Renal cortical epithelial cell (primary cell): ENCODE measurements at places on chromosomes 5 and 9.

GRCh38 chr9:101275769-101276250, 109.0 kb downstream of the BAAT start:
- DNase-seq: no peak

GRCh38 chr5:6659941-6660684, 26.9 kb downstream of the SRD5A1 start:
- DNase-seq: peak; percentile 70

DNA sequence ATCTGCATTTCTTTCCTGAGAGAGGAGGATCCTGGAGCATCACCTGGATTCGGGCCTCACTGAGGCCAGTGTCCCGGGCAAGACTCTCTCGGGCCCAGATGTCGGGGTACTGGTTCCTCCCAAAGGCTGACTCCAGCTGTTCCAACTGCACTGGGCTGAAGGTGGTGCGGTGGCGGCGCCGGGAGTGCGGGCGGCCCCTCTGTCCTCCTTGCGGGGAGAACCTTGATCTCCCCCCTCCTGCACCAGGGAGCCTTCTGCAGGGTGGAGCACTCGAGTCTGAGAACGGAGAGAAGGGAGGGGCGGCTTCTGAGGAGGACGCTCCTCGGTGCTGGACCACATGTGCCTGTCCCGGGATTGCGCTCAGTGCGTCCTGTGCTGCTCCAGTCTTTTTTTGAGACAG, 2.0 kb downstream of the PROP1 start:
- DNase-seq: no peak

DNA sequence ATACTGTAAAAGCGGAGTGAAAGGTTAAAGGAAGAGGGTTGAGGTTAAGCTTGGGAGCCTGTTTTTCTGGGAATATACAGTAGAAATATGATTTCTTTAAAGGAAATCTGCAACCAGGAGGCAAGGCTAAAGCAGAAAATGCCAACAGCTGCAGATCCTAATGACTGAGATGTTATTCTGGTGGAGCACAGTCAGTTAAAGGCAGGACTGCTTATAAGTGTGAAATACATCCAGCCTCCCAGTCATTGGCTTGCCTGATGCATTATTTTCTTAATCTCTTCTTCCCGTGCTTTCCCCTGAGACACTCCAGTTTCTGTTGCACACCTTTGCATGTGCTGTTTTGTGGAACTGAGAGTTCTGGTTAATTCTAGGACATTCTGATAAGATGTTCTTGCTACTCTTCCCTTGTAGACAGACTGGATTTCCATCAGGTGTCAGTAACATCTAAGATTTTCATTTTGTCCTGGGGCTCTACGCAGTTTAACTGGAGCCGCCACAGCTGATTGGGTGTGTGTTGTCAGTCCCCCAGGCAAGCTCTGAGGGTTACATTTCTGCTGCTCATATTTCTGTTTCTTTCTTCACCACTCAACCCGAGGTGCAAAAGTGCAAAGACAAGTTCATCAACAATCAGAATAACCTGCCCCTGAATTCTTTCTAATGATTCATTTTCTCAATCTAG, 44.4 kb downstream of the CAST start:
- DNase-seq: no peak

DNA sequence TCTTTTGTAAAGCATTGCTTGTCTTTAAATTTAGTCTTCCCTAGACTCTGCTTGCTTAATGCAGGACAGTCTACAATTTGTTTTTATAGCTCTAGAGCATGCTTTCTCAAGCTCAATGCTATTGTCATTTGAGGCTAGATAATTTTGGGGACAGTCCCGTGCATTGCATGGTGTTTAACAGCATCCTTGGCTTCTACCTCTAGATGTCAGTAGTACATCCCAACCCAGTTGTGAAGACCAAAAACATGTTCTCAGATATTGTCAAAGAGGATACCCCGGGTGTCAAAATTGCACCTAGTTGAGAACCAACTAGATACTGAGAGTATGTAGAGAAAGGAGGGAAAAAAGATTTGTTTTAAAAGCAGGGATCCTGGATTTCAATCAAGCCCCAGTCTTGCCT, 277.5 kb downstream of the CEMIP2 start:
- DNase-seq: no peak

DNA sequence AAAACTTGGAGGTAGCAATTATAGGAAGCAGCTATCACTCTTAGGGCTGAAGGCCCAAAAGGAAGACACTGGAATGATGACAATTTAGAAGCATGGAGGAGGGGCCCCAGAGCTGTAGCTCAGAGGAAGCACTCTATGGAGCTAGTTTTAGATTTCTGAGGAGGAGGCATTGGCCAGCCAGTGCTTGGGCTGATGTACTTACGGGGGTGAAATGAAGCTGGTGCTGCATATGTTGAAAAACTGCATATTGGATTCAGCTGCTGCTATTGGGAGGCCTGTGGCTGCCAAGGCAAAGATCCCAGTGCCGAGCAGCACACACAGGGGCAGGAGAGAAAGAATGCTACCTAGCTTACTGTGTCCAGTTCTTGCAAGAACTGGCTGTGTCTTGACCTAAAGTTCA, 53.9 kb upstream of the HMHB1 start:
- DNase-seq: no peak

DNA sequence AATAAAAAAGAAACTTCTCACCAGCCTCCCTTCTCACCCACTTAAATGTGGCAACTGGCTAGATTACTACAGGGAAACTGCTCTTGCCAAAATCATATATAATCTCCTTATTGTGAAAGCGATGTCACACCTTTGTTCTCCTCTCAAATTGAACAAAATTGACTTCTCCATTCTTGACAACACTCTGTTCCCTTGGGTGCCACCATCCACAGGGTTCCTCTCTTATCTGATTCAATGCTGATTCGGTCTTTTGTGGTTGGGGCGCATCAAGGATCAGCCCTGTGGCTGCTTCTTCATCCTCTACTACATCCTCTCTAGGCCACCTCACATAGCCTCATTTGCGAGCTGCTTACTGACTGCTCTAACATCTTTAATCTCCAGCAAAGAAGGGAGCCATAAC, 86.1 kb downstream of the EDIL3 start:
- DNase-seq: no peak

GRCh38 chr5:40384782-40385390, 294.8 kb upstream of the PTGER4 start:
- no peak for DNase-seq

GRCh38 chr5:74127381-74128320, 501.7 kb downstream of the ARHGEF28 start:
- peak; percentile 44 for DNase-seq

GRCh38 chr9:105245029-105245890, 809 bp downstream of the SLC44A1 start:
- DNase-seq: peak; percentile 38

DNA sequence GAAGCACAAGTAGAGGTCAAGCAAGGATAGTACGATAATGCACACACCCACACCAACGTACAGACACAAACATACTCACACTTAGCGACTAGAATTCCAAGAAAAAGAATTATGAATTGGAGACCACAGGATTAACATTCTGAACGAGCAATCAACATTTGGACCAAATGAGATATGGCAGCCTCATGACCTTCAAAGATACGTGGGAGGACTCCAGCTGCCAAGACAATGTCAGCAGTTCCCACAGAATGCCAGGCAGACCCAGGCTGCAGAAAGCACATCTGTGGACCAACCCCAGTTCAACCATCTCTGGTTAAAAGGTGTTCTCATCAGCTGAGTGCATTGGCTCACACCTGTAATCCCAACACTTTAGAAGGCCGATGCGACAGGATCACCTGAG, 187.6 kb upstream of the GRAMD2B start:
- no peak for DNase-seq

GRCh38 chr5:5886812-5887486, 464.5 kb downstream of the ICE1 start:
- DNase-seq: no peak

DNA sequence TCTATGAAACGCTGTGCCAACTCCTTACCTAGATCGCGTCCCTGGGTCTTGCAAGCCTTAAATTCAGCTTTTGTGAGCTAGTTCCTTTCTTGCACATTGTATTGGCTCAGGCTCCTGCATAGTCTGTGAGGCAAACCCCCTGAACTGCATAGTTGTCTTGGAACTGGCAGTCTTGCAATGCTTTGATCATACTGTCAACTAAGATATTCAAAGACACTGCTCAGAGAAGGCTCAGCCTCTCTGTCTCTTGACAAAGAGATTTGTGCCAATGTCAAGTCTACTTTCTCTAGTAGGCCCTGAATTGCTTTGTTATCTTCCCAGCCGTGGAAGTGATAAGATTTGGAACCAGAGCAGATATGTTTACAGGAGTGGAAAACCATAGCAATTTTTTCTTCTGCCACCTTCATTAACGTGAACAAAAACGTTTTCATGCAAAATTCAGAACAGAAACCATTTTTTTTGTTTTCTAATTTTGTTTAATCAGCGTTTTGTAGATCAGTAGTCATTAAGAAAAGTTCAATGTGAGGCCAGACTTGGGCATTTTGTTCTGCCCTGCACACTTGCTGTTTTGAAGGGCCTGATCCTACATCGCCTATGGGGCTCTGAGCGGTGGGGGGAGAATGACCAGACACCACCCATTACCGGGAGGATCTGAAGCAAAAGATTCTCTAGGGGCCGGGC, 27.6 kb upstream of the ENTREP1 start:
- no peak for DNase-seq

GRCh38 chr9:135135929-135136315, 48.5 kb downstream of the OLFM1 start:
- DNase-seq: no peak

- DNase-seq: no peak
Observed at GRCh38 chr5:76380346-76381066, 22.6 kb upstream of the IQGAP2 start.

- DNase-seq: peak; percentile 33
Observed at GRCh38 chr9:88593537-88594185, 58.7 kb downstream of the NXNL2 start.

GRCh38 chr5:17079562-17079961, 137.9 kb upstream of the BASP1 start:
- no peak for DNase-seq

DNA sequence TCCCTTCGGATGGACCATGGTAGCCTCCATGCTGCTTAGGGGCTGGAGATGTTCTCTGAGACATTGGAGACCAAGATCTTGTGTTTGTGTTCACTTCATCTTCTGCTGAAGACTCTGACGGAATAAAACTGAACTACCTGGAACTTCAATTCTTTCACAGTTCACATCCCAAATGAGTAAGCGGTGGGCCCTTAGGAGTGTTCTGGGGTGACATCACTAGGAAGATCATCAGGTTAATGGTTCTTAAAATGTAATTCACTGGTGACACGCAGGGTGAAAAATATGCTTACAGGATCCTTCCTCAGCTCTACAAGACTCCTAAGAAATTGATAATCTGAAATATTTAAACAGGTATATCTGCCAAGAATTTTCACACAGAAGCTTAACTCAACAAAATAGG, 561.5 kb downstream of the SEMA5A start:
- peak; percentile 5 for DNase-seq

GRCh38 chr5:96503501-96504236, 70.6 kb upstream of the PCSK1 start:
- DNase-seq: no peak

DNA sequence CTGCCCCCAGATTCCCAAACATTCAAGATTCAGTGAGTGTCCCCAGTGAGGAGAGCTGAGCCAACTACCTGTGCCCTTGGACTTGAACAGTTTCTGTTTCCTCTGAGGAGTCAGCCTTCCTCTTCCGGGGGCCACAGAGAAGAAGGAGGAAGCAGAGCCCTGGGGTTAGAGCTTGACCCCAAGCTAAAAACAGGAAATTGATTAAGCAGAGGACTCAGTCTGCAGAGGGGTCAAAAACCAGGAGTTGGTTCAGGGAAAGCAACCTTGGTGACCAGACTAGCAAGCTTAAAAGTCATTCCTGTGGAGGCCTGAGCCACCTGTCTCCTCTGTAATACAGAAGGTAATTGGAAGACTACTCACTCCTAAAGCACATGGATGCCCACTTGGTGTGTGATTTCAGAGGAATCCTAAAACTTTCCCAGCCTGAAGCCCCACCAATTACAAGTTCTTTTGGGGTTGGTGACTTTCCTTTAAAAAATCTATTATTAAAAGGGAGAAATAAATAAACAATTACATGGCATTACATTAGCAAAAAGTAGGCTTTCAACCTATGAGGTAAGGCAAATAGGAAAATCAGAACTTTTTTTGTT, 64.2 kb upstream of the SELENOP start:
- DNase-seq: no peak

GRCh38 chr9:135950135-135950682, 11.0 kb downstream of the UBAC1 start:
- no peak for DNase-seq

- DNase-seq: no peak
Observed at GRCh38 chr5:97751540-97751939, 568.5 kb upstream of the RIOK2 start.
